Naive thymus-derived CD8-positive, alpha-beta T cell (primary cell): ENCODE measurements at places on chromosomes 12 and 14. TPM values are rescaled to one million over a fixed set of nuclear protein-coding genes. Genes with fewer than 3 reads are reported as not detected.

- no peak for DNase-seq
- peak overlapping the region; percentile 80 for H3K27ac ChIP-seq
- no peaks in the 10 kb centered on the region for H3K36me3 ChIP-seq
- peaks cover 12% of the 10 kb centered on the region for H3K27me3 ChIP-seq
- H3K4me3 ChIP-seq, result no peak overlapping the region
- no peaks in the 10 kb centered on the region for H3K4me1 ChIP-seq
These were observed 17.5 kb upstream of the KRT80 start for GRCh38 chr12:52209321-52209720.

DNA sequence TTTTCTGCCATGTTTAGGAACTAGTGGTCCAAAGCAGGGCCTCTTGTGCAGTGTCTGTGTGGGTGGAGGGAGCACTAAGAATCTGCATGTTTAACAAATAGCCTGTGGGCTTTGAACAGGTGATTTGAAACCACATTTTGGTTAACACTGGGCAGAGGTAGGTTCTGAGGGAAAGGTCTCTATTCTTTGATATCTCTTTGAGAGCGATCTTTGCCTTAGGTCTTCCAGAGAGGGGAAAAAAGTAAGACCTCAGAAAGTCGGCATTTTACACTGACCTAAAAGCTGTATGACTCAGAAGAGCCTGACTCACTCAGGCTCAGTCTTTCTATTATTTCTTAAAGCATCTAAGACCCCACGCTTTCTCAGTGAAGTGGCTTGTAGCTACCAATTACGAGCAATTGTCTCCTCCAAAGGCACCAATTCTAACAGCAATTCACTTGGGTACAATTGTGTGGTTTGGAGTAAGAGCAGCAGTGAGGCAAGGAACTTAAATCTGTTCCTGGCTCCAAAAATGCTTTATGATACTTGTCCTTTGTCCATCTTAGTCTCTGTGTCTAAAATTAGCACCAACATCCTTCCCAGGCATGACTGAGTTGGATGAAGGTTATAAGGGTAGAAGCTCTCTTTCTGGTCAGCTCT lies 8.8 kb downstream of the EIF2B2 start:
- H3K4me3 ChIP-seq, result no peak overlapping the region
- DNase-seq, result no peak
- peak overlapping the region; percentile 76 for H3K27ac ChIP-seq
- no peaks in the 10 kb centered on the region for H3K27me3 ChIP-seq

- peak overlapping the region; percentile 8 for H3K27ac ChIP-seq
- H3K4me1 ChIP-seq, result peaks cover 20% of the 10 kb centered on the region
- H3K27me3 ChIP-seq, result peaks cover 13% of the 10 kb centered on the region
- no peaks in the 10 kb centered on the region for H3K36me3 ChIP-seq
- H3K4me3 ChIP-seq, result no peak overlapping the region
These were observed 6.6 kb upstream of the AAAS start for GRCh38 chr12:53328043-53328435.

GRCh38 chr12:108722992-108723766 lies 8.1 kb downstream of the CORO1C start:
- H3K27ac ChIP-seq, result no peak overlapping the region
- no peak for DNase-seq
- peaks cover 2% of the 10 kb centered on the region for H3K4me1 ChIP-seq
- H3K4me3 ChIP-seq, result no peak overlapping the region
- H3K27me3 ChIP-seq, result no peaks in the 10 kb centered on the region
- no peaks in the 10 kb centered on the region for H3K36me3 ChIP-seq

ANKRD33 gene
- not detected for total RNA-seq

DNA sequence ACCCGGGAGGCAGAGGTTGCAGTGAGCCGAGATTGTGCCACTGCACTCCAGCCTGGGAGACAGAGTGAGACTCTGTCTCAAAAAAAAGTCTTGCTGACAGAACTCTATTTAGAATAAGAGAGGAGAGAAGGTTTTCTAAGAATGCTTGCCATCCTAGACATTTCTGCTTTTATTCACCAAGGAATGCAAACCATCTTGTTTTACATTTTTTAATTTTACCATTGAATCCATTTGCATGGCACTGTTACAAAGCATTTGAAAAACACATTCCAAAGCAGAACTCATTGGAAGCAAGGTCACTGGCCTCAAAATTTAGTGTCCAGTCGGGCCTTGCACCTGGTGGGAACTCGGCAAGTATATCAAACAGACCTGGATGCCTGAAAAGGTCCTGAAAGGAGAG lies 44.2 kb upstream of the RASSF3 start:
- H3K27ac ChIP-seq, result no peak overlapping the region
- H3K36me3 ChIP-seq, result no peaks in the 10 kb centered on the region
- peaks cover 8% of the 10 kb centered on the region for H3K4me1 ChIP-seq
- DNase-seq, result no peak
- H3K27me3 ChIP-seq, result peaks cover 1% of the 10 kb centered on the region
- no peak overlapping the region for H3K4me3 ChIP-seq
